ENCODE measurements at places on chromosomes 3 and 15.

GRCh38 chr15:67784856-67785430, 40.4 kb upstream of the SKOR1 start:
- DNase-seq = no peak

GRCh38 chr3:127384717-127385539, 97.1 kb upstream of the PRR20G start:
- DNase-seq = peak; percentile 54

- DNase-seq = peak; percentile 51
These were observed 1.3 kb downstream of the RHCG start for GRCh38 chr15:89494941-89495637.

DNA sequence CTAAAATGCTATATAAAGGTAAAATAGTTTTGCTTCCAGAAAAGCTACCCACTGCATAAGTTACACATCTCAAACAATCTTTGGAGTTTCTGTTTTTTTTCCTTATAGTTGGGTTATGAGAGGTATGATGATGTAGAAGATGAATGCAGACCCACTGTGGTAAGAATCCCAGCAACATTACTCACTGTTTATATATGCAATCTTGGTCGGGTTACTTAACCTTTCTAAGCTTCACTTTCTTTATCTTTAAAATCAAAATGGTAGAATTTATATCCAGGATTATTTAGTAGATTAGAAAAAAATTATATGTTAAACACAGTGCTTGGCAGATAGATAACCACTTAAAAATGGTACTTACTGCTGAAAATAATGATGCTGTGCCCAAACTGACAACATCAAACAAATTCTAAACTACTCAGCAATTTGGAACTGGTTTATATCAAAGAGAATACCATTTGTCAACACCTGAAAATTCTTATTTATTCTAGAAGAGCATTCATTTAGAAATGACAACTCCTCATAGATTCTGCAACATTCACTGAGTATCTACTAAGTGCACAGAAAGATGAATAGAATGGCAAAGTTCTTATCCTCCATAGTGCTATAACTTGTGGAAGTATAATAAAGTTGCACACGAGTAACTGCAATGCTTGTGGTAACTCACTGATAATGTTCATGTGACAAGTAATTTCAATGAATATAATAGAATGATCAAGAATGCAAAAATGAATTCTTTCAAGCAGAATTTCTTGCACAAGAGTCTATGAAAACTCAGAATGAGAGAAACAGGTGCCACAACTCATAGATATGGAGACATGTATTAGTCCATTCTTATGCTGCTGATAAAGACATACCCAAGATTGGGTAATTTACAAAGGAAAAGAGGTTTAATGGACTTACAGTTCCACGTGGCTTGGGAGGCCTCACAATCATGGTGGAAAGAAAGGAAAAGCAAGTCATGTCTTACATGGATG, 129.0 kb upstream of the SLC7A14 start:
- DNase-seq = no peak

DNA sequence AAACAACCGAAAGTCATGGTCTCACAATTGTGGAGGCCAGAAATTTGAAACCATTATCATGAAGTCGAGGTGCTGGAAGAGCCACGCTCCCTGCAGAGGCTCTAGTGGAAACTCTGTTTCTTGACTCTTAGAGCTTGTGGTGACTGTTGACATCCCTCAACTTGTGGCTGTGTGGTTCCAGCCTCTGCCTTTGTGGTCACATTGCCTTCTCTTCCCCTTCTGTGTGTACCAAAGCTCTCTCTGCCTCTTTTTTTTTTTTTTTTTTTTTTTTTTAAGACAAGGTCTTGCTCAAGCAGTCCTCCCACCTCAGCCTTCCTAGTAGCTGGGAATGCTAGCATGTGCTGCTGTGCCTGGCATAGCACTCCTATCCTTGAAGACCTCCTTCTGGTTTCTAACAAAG, 48.7 kb upstream of the CRTC3 start:
- DNase-seq = no peak

GRCh38 chr3:70823622-70824021, 511.2 kb upstream of the MDFIC2 start:
- no peak for DNase-seq

- DNase-seq = no peak
These were observed 99.4 kb downstream of the UBE3A start for GRCh38 chr15:25339431-25339830.

GRCh38 chr3:10744098-10744465, 71.9 kb upstream of the SLC6A11 start:
- peak; percentile 69 for DNase-seq

DNA sequence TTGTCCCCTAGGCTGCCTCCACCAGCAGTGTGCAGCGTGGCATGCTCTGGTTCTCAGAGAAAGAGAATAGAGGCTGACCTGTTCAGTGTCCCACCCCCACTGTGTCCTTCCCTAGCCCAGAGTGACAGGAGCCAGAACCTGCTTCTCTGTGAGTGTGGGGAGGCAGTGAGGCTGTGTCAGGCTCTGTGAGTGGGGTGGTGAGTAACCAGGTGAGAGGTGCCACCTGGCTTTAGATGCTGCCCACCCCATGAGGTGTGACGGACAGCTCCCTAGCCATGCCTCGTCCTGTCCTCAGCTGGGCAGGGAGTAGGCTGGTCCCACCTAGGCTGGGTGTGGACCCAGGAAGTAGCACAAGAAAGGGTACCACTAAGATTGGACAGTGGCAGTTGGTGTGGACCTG, 6.3 kb downstream of the TEX264 start:
- no peak for DNase-seq

- no peak for DNase-seq
These were observed 988 bp upstream of the CFAP92 start for GRCh38 chr3:128994581-128995546.

GRCh38 chr15:52466134-52466701, 62.5 kb downstream of the MYO5A start:
- no peak for DNase-seq

GRCh38 chr3:156460206-156460611, 94.7 kb downstream of the SSR3 start:
- DNase-seq = no peak

DNA sequence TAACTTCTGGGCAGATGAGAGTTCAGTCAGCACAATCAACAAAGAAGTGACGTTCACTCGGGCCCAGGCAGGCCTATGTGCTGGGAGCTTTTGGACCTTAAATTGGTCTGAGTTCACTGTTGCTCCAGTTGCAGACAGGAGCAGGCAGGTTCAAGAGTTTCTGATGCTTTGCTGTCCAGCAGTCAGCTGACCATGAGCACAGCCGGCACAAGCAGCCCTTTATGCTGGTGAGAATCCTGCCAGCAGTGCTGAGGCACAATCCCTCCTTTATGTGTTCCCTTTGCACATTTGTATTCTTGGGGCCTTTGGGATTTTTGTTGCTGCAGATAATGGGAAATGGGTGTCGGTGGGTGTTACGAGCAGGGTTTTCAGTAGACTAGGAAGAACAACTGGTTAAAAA, 81.2 kb upstream of the GOLGA8J start:
- peak; percentile 63 for DNase-seq

DNA sequence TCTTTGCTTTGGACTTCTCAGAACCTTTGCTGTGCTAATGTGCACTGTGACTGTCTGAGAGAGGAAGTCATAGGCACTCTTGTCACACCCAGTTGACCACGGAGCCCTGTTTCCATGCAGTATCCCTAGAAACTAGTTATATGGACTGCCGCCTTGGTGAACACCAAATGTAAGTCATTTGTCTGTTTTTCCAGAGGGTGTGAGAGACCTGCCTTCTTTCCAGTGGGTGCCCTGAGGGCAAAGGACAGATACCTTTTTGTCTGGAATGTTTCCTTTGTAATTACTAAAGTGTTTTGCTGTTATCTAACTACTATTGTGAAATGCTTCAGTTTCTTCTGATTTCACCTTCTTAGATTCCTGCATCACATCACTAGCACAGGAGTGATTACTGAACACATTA, 91.8 kb downstream of the LARS2 start:
- peak; percentile 93 for DNase-seq

DNA sequence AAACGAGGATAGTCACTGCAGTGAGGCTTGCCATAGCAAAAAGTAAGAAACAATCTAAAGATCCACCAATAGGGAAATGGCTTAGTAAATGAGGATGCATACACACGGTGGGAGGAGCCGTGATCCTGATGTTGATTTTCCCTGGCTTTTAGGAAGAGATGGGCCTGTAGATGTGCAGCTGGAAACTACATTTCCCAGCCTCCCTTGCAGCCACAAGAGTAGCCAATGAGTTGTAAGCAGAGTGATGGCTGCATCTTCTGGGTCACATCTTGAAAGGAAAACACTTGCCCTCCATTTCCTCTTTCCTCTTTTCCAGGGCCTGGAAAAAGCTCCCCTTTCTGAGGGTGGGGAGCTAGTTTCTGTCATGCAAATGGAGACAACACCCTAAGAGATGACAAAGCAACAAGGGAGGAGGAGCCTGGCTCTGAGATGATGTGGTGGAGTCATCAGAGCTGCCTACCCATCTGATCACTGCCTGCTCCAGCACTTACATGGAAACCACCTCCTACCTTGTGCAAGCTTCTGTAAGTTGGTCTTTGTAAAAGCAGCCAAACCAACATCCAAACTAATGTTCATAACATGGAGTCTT, 139.1 kb downstream of the TLE3 start:
- no peak for DNase-seq

DNA sequence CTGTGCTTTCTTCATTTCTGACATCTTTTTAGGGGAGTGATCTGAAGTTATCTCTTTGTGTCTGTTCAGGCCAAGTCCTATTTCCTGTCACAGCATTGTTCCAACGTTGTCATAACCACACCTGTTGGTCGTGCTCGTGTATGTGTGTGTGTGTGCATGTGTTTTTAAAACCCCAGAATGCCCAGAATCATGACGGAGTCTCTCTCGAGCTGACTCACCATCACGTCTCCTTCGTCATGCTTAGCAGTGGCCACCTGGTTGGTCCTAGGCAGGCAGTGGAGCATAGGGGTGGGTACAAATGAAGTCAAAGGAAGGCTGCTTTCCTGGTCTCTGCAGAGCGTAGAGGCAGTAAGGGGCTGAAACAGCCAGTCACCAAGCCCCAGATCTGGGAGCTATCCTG, 126.8 kb upstream of the ABHD17C start:
- DNase-seq = no peak

GRCh38 chr3:44326019-44326418, 12.5 kb upstream of the TCAIM start:
- DNase-seq = no peak

GRCh38 chr3:101574388-101575112, 570 bp downstream of the PCNP start:
- DNase-seq = peak; percentile 77

GRCh38 chr15:78345396-78346125, 5.4 kb downstream of the CRABP1 start:
- no peak for DNase-seq

DNA sequence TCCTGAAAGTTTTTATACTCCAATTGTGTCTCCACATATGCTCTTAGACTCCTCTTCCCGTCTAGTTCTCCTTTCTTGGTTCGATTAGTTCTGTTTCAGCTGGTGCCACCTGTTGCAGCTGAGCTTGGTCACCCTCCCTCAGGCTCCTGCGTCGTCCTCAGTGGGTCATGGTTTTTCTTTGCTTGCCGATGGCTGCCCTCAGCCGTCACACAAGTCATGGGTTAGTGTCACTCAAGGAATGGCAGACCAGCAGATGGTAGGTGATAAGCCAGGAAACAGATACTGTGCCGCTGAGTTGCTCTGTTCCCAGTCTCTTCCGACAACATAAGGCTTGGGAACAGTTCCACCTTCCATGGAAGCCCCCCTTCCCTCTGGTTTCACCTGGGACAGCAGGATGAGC, 109.9 kb downstream of the IGF1R start:
- DNase-seq = no peak
